Esophagus muscularis mucosa (tissue), 4 donors: ENCODE measurements at places on chromosomes 12 and 14. TPM values are rescaled to one million over a fixed set of nuclear protein-coding genes. Genes with fewer than 3 reads are reported as not detected.

GRCh38 chr12:87163122-87163521 lies 866.1 kb downstream of the C12orf50 start:
- no peak for DNase-seq

GRCh38 chr14:104886690-104887622 lies 21.9 kb downstream of the CEP170B start:
- no peak for DNase-seq

DNA sequence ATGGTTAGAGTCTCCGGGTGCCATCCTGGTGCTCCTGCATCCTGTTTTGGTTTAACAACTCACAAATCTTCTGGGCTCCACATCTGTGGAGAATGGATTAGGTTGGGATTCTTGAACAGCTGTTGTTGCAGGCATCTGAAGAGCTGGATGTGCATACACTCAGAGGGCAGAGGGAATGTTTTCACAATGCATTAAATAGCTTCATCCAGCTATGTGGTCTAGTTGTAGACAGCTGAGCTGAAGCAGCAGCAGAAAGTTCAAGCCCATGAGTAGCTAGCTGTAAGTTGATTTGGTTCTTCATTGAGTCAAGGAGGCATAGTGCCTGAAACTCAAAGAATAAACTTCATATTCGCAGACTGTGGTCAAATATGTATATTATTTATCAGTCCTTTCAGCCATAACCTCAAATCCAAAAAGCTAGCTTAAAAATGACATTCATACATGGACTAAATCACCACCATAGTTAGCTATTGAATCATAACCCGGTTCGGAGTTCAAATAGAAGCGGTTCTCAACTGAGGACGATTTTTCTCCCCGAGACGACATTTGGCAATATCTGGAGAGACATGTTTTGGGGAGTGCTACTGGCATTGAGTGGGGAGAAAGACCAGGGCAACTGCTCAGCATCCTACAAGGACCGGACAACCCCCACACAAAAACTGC lies 858 bp upstream of the ANKRD13A start:
- no peak for DNase-seq

DNA sequence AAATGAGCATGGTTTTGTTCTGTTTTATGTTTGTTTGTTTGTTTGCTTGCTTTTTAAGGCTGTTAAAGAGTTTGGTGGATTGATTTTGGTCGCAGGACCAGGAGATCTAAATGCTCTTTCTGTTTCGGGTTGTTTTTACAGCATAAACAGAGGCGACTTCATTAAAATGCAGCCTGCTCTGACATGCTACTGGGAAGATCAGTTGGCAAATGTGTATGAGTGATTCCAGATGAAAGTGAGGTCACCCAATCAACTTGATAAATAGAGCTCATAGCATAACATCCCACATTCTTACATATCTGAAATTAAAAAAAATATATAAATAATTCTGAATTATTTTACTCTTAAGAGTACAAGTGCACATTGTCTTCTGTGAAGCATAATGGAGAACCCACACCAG lies 947.7 kb downstream of the GALC start:
- no peak for DNase-seq

DNA sequence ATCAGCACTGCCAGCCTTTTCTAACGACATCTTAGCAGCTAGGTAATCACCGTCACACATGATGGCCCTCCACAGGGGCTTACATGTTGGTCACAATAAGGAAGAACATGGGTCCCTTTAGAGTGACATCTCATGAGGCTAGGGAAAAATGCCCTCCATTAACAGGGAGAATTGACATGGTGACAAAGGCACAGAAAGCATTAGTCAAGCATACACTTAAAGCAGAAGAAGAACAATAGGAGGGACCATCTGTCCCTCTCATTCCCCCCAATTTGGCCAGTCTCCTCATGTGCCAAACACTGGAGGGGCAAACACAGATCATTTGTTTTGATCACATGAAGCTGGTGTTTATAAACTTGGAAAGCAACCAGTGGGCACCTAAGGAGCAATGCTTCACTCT lies 78.0 kb downstream of the GRIP1 start:
- no peak for DNase-seq

DNA sequence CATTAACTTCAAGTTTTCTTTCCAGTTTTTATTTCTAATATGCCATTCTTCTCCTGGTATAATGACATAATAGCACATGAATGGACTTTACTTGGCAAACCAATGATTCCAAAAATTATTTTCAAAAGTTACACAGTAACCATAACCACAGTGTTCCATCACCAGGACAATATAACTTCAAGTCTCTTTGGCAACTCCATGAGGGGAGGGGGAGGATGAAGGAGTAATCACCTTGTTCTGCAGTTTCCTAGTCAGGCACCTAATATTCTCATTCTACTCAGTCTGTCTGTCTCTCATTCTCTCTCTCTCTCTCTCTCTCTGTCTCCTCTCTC lies 66.6 kb downstream of the BTG1 start:
- no peak for DNase-seq

DNA sequence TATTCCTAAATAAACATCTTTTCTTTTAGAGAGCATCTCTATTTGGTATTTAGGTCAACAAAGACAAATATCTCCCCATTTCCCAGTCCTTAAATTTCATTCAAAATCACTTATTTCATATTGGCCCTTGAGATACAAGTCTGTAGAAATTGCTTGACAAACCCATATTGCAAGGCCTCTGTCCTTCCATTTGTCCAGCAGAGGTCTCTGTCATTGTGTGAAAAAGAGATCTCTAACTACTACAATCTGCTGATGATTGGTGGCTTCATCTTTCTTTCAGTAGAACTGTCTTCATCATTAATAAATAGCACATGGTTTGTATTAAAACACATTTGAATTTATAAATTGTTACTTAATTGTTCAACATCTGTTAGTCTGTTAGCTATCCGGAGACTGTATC lies 252.6 kb downstream of the ACSS3 start:
- DNase-seq: no peak

DNA sequence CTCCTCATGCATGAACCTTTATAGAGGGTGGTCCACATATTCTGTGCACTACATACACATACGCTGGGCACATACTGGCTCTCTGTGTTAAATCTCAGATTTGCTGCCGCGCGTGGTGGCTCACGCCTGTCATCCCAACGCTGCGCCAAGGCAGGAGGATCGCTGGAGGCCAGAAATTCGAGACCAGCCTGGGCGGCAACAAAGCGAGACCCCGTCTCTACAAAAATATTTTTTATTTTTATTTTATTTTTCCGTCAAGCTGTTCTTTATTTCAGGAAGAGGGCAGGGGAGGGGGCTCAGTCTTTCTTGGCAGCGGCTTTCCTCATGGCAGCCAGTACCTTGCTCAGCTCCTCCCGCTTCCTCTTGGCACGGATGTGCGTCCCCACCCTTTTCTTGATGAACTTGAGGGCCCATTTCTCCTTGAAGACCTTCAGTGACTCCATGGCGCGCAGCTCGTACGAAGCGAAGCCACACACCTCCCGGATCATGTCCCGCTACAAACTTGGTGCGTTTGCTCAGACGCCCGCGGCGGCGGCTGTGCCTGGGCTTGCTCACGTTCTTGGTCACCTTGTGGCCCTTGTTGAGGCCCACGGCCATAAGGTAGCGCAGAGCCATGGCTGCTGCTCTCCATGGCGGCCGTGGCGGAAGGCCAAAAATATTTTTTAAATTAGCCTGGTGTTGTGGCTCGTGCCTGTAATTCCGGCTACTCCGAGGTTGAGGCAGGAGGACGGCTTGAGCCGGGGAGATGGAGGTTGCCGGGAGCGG lies 3.2 kb downstream of the DCAF4 start:
- no peak for DNase-seq

DNA sequence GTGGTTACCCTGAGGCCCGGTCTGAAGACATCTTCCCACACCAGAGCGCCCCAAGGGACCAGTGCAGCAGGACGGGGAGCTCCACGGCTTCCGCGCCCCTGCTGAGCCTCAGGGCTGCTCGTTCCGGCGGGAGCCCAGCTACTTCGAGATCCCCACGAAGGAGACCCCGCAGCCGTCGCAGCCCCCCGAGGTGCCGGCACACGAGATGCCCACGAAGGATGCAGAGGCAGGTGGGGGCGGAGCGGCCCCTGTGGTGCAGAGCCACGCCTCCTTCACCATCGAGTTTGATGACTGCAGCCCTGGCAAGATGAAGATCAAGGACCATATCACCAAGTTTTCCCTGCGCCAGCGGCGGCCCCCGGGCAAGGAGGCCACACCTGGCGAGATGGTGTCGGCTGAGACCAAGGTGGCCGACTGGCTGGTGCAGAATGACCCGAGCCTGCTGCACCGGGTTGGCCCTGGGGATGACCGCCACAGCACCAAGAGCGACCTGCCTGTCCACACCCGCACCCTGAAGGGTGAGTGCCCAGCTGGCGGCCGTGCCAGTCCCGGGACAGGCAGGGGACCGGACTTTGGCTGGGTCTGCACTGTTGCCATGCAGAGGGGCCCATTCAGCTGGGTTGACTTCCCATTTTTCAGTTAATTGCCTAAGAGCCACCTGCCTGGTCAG lies 18.1 kb downstream of the CEP170B start:
- no peak for DNase-seq

GRCh38 chr14:32038876-32039275 lies 38.2 kb upstream of the ARHGAP5 start:
- DNase-seq: no peak

DNA sequence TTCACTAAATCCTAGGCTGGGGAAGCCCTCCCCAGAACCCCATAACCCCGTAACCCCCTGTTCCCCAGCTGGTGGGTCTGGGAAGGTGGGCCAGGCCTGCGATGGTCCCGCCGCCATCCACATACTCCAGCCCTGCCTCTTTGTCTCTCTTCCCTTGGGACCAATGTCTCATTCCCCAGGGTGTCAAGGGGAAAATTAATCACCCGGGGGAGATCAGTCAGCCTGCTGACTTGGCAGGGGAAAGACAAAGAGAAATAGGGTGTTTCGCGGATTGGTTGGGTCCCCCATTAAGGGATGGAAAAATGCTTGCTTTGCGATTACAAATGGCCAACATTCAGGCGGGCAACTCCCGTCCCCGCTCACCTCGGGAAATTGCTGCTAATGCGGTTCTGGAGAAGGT lies 60.6 kb upstream of the LHX5 start:
- no peak for DNase-seq

DNA sequence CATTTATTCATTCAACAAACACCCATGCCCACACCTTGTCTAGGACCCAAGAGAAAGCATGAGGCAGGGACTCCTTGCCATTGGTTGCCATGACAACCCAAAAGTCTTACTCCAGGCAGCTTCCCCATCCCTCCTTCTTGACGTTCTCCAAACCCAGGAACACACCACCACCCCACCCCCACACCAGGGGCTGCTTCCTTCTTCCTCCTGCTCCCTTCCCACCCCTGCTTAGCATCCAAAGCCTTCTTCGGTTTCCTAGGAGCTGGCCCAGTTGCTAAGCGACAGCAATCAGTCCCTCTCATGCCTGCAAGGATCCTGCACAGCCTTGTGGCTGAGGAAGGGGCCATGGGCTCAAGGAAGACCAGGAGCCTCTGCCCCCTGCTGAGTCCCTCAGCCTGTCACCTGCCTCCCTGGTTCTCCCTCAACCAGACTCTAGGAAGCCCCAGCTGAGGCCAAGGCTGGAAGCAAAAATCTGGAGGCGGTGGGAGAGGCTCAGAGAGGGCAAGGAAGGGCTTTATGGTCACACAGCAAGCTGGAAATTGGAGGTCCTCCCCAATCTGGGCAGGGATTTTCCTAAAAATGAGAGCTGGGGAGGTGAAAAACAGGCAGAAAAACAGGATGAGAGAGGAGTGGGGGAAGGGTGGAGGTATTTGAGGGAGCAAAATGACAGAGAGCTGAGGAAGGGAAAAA lies 15.4 kb downstream of the RASAL1 start:
- no peak for DNase-seq

GRCh38 chr14:72217135-72217534 lies 284.9 kb downstream of the RGS6 start:
- DNase-seq: no peak

- no peak for DNase-seq
Observed at GRCh38 chr12:4685317-4685716, 34.9 kb upstream of the GALNT8 start.

DNA sequence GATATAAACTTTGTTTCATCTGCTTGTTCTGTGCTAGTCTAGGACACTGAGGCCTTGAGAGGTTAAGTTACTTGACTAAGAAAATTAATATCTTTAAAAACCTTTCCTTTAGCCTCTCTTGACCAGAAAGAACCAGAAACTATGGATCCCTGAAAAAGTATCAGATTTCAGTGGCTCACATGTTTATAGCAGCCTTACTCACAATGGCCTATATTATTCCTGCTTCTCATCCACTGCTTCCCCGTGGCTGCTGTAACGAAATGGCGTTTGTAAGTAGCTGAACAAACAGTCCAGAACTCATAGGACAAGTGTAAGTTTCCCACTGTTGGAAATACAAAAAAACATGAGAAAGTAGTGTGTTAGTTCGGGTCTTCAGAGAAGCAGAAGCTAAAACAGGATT lies 3.2 kb upstream of the PYGL start:
- no peak for DNase-seq

DNA sequence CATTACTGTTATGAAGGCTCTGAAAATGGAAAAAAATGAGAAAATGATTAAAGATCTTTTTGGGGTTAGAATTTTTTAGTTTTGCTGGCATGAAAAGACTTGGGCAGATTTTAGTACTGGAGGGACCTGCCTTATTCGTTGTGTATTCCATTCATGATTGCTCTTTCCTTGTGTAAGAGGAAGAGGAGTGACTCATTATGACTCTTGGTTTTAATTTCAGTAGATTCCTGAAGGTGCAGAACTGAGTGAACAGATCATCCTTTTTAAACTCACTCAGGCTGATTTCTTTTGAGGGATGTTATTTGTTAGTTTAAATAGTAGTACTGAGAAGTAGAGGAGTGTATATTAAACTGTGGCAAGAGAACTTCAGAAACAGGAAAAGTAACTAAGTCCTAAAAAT lies 41.6 kb downstream of the AKAP6 start:
- DNase-seq: no peak

GRCh38 chr14:83632375-83632774 lies 1897.6 kb upstream of the FLRT2 start:
- DNase-seq: no peak

- DNase-seq: no peak
Observed at GRCh38 chr14:55780156-55780946, 200.3 kb downstream of the KTN1 start.

DNA sequence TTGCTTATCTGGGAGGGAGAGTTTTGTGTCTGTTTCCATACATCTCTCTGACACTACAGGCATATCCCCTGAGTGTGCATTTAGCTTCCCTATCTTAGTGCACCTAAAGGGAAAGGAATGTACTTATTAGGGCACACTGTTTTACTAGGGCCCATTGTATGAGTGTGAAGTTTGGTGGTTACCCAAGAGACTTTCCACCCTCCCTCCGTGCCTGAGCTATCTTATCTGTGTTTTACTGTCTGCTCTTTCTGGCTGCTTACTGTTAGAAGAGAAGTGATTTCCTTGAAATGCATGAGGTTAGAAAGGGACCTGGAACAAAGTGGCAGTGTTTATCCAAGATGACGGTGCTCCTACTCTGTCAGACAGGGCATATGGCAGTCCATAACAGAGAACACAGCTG lies 8.5 kb upstream of the SVOP start:
- no peak for DNase-seq

Gene FOXG1
- 1.2 TPM for total RNA-seq

Gene MYH6
- total RNA-seq: not detected

Gene OR11G2
- total RNA-seq: not detected

Gene OR4Q3
- total RNA-seq: not detected
